ENCODE measurements at places on chromosomes 3 and 15.
A peak's percentile ranks its signal among the peaks of the same experiment; 100 is the strongest.

DNA sequence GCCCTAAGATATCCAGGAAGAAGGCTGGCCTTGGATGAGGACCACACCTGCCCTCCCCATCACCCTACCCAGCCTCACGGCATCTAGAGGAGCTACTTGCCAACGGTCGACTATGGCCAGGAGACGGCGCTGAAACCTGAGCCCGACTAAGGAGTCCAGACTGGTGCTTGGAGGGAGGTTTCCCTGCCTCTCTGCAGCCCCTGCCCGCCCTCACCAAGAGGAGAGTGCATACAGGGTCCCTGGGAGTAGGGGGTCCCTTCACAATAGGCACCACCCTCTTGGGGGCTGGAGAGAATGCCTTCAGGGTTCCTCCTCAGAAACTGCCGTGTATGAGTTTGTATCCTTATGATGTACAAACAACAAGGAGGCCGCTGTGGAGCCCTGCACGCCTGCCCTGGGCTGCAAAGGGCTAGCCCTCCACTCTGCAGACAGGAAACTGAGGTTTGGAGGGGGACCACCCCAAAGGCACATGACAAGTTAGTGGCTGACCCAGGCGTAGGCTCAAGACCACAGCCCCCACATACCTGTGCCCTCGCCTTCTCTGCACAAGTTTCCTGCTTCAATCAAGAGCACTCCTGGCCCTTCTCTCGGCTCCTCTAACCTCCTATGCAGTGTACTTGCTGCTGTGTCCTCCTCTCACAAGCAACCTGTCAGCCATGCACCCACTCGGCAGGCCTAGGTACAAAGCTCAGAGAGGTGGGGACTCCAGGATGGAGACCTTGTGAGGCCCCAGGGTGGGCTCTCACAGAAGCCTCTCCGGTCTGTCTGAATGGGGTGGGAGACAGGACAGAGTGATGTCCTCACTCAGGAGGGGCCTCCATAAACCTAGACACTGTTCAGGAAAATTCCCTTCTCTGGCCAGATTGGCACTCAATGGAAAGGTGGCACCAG lies 7.4 kb downstream of the KLF15 start:
- DNase-seq, result no peak

DNA sequence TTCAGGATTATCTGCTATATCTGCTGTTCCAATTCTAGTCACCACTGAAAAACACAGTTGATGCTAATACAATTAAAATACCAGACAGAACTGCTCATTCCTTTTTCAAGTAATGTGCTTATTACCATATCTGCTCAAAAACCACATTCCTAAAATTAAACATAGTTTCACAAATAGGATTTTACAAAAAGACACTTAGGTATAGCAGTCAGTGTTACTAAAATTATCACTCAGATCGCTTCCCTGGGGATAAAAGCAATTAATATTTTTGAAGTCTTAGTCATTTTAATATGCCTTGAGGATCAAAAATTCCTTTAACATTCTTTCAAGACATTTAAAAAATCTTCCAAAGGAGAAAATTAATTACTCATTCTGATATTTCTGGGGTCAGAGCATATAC lies 71.5 kb downstream of the RAD18 start:
- no peak for DNase-seq

DNA sequence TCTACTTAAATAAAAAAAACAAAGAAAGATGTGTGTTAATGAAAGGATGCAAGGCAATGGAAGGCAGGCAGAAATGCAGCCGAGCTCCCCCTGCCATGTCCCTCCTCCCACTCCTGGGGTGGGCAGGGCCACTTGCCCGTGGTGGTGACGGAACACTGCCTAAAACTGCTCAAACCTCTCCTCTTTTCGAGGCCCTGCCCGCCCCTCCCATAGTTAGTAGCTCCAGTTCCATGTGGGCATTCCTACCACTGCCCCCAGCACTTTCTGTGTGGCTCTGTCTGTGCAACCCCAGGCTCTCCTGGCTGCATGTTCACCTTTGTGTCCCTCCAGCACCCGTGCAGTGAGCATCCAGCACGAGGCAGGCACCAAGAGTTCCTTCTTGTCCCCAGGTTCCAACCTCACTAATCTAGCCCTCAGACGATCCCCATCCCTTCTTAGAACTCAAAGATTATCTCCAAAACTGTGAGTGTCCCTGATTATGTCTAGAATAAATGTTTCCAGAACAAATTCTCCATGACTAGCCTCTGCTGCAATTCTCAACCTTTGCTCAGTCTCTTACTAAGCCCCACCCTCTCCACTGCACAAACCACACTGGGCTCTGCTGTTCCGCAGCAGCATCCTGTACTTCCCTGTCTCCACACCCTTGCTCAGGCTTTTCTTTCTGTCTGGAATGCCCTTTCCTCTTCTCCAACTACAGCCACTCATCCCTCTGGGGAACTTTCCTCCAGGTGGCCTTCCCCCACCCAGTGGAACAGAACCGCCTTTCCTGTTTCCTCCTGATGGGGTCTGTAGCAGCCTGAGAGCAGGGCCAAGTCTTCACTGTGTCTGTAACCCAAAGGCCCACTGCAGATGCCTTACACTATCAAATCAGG lies 32.6 kb upstream of the SPTBN5 start:
- no peak for DNase-seq

DNA sequence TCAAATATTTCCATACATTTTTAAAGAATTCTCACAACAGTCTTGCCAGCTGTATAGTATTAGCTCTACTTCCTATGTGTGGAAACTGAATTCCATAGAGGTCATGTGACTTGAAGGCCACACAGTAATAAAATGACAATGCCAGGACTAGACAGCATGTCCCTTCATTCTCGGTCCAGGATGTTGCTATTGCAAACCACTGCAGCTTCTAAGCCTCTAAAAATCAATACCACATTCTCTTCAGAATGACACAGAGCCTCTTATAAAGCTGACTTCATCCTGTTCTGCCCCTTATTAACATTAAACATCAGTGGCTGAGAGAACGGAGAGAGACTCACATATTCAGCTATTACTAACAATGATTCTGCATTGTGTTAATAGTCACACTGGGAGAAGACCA lies 240.3 kb upstream of the PEX5L start:
- DNase-seq, result no peak

GRCh38 chr3:37712918-37713817 lies 148.5 kb upstream of the CTDSPL start:
- DNase-seq, result no peak

GRCh38 chr3:32847528-32847927 lies 29.7 kb downstream of the TRIM71 start:
- DNase-seq, result no peak

- no peak for DNase-seq
Measured at GRCh38 chr15:63615935-63616334, 18.7 kb downstream of the FBXL22 start.

- no peak for DNase-seq
Measured at GRCh38 chr3:105323274-105323599, 43.5 kb upstream of the ALCAM start.

DNA sequence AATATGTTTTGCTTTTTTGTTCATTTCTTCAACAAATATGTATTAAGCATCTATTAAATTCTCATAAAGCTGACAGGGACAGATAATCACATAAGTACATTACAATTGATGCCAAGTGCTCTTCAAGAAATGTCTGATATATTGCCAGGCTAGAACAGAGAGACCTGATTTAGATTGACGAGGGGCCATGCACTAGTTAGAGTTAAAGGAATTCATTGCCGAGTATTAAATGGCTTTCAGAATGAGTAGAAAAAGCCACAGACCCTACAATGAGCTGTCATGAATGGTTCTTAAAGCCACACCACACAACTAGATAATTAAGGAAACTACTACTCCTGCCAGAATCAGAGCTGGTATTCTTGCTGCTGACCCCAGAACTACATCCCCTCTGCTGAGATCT lies 250.2 kb upstream of the MME start:
- DNase-seq, result no peak

GRCh38 chr3:108345492-108346205 lies 49.3 kb downstream of the HHLA2 start:
- DNase-seq, result no peak

DNA sequence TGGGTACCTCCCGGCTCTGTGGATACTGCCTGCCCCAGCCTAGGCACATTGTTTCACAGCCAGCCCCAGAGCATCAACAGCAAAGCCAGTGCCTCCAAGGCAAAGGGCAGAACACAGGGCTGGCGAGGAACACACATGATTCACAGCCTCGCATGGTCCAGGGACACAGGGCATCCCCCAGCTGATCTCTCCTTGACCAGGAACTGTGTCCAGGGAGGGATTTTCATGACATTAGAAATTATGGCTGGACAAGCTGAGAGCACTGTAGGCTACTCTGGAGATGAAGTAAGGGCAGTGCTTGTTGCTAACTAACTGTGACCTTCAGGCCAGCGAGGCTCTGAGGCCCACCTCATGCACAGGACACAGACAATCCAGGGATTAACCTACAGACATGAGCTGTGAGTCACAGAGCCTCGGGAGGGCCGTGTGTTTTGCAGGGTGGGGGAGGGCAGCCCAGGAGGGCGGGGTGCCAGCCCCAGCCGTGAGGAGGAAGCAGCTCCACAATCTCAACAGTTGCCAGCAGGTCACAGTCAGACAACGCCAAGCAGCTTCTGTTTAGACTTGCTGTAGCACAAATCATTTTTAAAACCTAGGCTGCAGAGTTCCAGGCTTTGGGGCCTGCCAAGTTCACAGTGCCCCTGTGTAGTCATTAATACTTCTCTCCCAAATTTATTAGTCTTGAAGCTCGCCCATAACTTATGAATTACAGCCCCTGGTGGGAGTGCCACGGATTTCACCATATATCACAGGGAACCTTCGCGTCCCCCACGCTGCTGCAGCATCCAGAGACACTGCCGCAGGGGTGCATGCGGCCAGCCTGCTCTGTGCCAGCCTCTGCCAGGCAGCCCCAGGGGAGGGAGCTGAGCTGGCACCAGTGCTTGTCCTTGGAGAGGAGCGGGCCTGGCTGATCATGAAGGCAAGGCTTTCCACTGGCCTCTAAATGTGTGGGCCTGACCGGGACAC lies 114.7 kb downstream of the ETFA start:
- peak; percentile 42 for DNase-seq

DNA sequence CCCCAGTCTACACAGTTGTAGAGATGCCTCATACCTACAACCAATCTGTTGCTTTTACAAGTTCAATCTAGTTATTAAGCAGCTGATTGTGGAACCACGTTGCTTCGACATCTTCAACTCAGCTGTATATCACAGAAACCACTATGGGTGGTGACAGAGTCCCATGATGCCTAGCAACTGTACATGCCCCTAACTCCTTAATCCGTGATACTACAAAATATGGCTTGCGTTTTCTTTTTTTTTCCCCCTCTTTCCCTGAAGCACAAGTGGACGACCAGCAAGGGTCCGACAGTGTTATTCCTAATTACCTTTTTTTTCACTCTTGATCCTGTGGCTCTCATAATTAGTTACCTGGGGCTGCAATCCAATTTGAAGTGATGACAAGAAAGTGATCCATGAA lies 478.6 kb downstream of the FOXP1 start:
- DNase-seq, result no peak

GRCh38 chr15:51006336-51006985 lies 88.2 kb downstream of the TNFAIP8L3 start:
- DNase-seq, result no peak

DNA sequence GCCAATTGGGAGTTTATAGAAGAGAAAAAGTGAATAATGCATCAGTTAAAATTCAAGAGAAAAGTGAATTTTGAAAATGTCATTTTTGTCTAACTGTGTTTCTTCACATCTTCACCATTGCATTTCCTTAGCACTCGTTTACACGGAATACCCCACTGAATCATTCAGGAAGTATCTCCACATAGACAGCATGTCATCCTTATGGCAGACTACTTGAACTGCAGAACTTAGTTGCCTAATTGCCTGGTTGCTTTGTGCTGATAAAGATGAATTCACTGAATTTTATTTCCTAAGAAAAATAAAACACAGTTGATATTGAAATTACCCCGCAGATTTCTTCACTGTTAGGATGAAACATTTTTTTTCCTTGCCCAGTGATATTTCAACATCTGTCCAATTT lies 627.1 kb downstream of the ROBO1 start:
- no peak for DNase-seq

GRCh38 chr3:30711151-30711550 lies 104.8 kb downstream of the TGFBR2 start:
- DNase-seq, result no peak

DNA sequence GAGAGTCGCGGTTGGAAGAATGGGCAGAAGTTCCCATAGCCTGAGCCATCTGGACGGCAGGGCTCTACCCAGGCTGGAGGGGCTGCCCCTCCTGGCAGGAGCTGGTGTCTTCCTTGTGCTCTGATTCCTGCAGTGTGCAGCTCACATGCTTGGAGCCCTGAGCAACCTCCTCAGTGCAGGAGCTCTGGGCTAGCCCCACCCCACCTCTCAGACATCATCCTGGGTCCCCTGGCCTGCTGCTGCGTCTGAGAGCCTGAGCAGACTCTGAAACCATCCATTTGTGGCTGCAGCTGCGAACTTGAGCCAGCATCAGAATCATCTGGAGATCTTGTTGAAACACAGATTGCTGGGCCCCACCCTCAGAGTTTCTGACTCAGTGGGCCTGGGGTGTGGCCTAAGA lies 42.8 kb downstream of the POMGNT2 start:
- no peak for DNase-seq

- no peak for DNase-seq
Measured at GRCh38 chr15:75599401-75599800, 20.3 kb upstream of the PTPN9 start.

DNA sequence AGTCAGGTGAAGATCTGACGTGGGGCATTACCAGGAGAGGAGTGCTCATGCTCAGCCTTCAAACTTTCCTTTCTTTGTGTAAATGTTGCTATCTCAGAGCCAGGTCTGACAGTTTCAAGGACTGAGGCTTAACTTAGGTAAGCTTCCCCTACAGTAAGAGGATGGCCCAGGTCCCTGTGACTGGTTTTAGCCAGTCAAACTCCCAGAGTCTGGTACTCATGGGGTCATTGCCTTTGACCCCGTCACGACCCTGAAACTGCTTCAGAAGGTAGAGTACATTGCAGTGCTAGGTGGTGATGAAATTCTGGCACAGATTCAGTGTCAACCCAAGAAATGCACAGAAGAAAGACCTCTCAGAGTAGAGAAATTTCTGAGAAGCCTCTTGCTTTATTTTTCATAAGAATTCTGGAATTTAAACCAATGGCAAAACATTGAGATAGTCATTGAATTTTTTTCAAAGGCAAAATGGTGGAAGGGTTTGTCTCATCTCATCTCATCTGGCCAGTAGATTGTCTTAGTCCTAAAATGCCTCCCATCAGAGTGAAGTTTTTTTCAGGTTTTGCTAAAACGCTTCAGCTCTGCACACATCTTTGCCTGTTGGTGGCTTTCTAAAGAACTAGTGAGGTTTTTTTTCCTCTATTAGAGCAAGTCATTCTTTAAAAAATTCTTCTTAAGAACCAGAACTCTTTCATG lies 23.1 kb downstream of the ZBTB38 start:
- DNase-seq, result no peak

Measured in cerebellar nuclear complex (tissue), 1 donor.